ENCODE measurements at places on chromosomes 13 and 19.

DNA sequence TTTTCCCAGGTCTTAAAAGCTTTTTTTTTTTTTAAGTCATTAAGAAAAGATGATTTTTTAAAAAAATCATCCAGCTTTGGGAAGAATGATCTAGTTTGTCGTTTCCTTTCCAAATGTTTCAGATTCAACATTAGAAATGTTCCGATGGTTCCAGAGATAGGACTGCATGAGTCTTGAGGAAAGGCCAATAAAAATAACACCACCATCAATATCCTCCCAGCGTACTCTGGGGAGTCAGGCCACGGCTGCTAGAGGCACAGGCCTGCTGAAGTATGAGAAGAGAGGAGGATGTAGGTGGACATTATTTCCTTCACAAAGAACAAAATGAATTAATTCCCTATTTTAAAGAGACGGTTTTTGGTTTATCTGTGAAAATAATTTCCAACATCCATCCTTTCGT lies 60.0 kb upstream of the SHISA2 start:
- DNase-seq, result no peak

- DNase-seq, result no peak
Measured at GRCh38 chr13:84430015-84430414, 547.7 kb upstream of the SLITRK1 start.

- DNase-seq, result no peak
Measured at GRCh38 chr13:76048675-76049375, 412.7 kb downstream of the LMO7 start.

GRCh38 chr19:36152019-36152351 lies 262 bp downstream of the COX7A1 start:
- no peak for DNase-seq

DNA sequence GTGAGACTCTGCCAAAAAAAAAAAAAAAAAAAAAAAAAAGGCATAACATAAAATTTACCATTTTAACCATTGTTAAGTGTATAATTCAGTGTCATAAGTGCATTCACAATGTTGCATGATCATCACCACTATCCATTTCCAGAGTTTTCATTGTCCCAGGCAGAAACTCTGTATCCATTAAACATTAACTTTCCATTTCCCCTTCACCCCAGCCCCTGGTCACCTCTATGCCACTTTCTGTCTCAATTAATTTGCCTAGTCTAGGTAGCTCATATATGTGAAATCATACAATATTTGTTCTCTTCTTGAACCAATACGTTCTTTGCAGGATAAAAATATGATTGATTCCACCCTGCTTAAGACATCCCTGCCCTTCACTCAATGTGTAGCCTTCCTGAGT lies 31.0 kb upstream of the VWA8 start:
- DNase-seq, result no peak

GRCh38 chr19:35461060-35461459 lies 13.0 kb downstream of the FFAR2 start:
- no peak for DNase-seq

- no peak for DNase-seq
Measured at GRCh38 chr13:39099231-39099630, 61.0 kb downstream of the NHLRC3 start.

GRCh38 chr13:52707375-52707774 lies 32.2 kb downstream of the CNMD start:
- no peak for DNase-seq

DNA sequence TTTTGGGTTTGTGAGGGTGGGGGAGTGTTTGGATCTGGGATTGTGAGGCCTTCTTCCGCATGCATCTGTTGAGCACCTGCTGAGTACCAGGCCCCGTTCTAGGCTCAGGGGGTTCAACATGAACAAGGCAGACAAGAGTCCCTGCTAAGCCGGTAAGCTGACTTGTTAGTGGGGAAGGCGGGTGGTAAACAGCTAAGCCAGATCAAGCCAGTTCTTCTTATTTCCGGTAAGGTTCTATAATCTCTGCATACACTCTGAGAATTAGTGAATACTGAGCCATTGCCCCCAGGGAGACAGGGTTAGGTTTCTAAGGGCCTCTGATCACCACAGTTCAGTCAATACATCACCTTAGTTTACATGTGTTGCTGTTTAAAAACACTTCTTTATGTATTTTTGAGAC lies 9.9 kb upstream of the EHD2 start:
- DNase-seq, result no peak

- DNase-seq, result peak; percentile 20
Measured at GRCh38 chr19:54523403-54523802, 20.8 kb downstream of the LAIR2 start.

GRCh38 chr13:114122127-114122511 lies 10.3 kb downstream of the RASA3 start:
- no peak for DNase-seq

DNA sequence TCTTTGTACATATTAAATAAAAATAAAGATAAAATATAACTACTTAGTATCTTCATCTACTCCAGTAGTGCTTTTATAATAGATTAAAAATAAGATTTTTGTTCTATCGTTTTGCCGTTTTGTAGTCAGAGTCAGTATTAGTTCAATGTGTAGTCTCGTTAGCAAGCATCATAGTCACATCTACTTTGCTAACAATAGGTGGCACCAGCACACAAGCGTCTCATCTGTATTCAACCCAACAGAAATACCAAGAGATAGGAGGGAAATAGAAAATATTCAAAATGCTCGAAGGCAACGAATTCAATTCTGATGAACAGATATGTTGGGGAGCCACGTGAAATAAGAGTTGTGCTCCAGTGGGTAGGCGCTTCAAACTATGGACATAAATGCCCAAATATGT lies 21.4 kb upstream of the MICU2 start:
- no peak for DNase-seq

GRCh38 chr13:20616059-20616797 lies 49.3 kb downstream of the IFT88 start:
- DNase-seq, result no peak

GRCh38 chr13:31209172-31209840 lies 9.5 kb downstream of the B3GLCT start:
- DNase-seq, result no peak

Data from stimulated activated CD4-positive, alpha-beta T cell treated with anti-CD3 and anti-CD28 coated beads, Interleukin-4, amount 100 ng/mL, for 1 hour (primary cell).